Dorsolateral prefrontal cortex (tissue), 122 donors: ENCODE measurements at places on chromosomes 3 and 15.

GRCh38 chr3:43288366-43288765 is 2.0 kb downstream of the SNRK start:
- DNase-seq, result no peak

DNA sequence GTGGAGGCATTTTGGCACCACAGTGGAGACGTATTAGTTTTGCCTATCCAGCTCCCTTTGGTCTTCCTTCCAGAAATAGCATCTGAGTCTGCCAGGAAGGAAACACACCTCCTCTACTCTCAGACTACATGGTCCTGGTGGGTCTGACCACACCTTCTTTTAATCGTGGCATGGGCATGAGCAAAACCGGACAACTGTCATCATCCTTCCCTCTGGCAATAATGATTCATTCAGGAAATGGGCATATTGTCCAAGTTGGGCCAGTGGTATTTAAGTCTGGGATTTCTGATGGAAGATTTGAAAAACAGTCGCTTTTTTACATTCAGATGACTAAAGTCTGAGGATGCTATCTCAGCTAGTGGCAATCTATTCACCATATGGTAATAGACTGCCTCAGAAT is 601.0 kb upstream of the ADAMTS9 start:
- DNase-seq, result no peak

DNA sequence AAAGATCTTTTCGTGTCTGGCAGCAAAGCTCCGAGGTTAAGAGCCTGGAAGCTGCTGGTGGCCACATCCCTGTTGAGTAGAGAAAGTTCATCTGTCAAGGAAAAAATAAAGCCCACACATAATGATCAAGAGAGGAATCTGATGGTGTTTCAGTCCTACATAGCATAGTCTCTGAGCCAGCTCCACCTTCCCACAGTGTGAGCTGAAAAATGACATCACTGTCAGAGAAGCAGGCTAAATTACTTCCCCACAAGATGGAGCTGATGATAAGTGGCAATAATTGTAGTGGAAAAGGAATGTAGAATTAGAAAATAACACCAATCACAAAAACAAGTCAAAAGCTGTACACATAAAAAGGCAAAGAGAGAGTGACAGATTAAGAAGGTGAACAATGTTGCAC is 84.5 kb downstream of the AQP9 start:
- no peak for DNase-seq

DNA sequence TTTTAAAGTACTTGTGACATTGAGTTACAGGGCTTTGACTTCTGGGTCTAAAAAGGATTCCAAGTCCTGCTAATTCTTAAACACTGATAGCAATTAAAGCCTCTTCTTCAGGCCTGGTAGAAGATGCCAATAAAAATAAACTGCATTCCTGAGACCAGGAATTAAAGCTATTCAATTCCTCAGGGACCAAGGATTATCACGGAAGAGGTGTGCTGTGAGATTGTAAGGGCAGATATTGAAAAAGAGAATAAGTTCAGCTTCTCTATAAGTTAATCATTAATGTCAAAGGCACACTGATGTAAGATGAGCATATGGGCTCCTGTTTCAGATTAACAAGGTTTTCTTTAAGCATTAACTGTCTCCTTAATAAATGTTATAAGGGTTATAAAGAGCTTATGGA is 611.3 kb downstream of the SI start:
- DNase-seq, result no peak

DNA sequence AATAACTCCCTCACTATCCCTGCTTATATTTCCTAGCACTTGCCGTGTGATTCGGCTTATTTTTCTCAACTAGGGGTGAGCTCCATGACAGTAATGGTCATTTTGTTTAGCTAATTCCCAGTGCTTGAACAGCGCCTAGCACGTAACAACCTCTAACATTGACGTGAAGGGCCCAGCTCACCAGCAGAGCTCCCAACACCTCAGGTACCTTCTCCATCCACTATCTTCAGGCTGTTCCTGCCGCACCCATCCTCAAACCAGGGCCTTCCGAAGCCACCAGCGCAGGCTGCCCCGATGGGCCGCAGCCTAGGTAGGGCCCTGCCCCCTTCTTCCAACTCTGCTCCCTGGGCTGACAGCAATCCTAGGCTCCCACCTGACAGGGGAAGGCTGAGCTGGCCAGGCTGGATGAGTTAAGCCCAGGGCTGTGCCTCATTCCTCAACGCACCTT is 751 bp upstream of the RPS17 start:
- no peak for DNase-seq

DNA sequence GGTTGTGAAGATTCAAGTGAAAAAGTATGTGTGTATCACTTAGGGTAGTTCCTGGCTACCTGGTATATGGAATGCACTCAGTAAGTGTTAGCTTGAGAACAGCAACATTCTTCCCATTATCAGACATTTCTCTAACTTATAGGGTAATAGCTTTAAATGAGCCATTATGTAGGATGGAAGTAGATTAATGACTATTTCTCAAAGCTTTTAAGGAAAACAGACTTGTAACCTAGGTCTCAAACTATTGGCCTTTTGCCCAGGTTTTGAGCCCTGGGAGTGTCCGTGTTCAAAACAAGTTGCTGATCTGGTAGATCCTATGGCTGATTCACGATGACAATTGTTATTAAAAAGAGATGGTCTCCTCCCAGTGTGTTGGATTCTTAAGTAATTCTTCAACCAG is 129.1 kb upstream of the UMPS start:
- DNase-seq, result no peak

GRCh38 chr3:100128565-100128964 is 14.3 kb upstream of the FILIP1L start:
- DNase-seq, result no peak

- DNase-seq, result no peak
Observed at GRCh38 chr15:63495780-63496488, 8.5 kb upstream of the USP3 start.

GRCh38 chr3:11514191-11514821 is 129.4 kb downstream of the VGLL4 start:
- DNase-seq, result no peak

GRCh38 chr15:46265664-46266347 is 631.0 kb downstream of the SQOR start:
- DNase-seq, result no peak

- no peak for DNase-seq
Observed at GRCh38 chr3:32952369-32953077, 1.1 kb downstream of the CCR4 start.

DNA sequence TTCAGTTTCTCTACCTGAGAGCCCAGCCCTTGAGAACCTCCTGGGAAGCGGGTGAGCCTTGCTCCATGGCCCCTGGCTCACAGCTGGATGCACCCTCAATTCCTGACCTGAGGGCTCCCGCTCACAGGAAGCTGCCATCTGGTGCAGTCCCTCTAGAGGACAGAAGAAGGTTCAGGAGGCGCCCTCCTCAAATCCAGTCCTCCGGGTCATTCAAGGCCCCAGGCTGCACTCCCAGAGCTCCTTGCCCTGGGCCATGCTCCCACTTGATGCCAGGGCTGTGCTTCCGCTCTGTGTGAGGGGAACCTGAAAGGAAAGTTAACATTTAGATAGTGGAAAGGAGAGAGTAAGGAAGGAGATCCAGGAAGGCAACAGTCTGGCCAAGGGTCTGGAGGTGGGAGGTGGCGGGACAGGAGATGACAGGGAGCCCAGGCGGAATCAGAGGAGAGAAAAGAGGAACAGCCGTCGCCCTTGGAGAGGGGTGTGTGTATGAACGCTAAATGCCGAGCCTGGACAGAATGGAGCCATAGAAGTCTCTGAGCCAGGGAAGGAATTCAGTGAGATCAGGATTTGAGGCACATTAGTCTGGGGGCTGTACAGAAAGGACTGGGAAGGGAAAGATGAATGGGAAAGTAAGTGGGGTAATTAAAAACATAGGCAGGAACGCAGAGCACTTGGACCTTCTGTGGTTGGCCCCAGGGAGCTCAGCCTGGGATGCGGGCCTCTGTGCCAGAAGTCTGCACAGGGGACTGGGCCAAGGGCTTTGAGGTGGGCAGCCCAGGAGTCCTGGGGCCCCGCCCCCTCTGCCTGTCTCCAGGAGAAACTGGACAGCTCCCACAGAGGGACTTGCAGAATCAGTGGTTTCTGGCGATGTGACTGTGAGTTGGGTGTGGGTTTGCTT is 26.1 kb downstream of the TBC1D21 start:
- DNase-seq, result no peak

- DNase-seq, result peak; percentile 38
Observed at GRCh38 chr3:126349071-126349470, 8.1 kb downstream of the KLF15 start.

GRCh38 chr3:107523289-107523538 is 452 bp downstream of the BBX start:
- peak; percentile 37 for DNase-seq

DNA sequence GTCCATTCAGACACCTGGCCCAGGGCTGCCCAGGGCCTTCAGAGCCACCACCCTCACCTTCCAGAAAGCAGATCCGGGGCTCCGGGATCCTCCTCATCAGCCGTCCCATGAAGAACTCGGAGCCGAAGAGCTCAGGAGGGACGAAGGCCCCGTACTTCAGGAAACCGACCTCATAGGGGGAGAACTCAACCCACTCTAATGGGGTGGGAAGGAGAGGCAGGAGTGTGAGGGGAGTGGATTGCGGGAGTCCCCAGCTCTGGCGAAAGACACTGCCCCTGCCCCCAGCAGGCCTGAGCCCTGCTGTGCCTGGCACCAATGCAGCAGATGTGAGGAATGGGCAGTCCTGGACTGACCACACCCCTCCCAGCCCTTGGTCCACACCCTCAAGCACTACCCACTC is 22.6 kb downstream of the PLA2G4D start:
- DNase-seq, result no peak

DNA sequence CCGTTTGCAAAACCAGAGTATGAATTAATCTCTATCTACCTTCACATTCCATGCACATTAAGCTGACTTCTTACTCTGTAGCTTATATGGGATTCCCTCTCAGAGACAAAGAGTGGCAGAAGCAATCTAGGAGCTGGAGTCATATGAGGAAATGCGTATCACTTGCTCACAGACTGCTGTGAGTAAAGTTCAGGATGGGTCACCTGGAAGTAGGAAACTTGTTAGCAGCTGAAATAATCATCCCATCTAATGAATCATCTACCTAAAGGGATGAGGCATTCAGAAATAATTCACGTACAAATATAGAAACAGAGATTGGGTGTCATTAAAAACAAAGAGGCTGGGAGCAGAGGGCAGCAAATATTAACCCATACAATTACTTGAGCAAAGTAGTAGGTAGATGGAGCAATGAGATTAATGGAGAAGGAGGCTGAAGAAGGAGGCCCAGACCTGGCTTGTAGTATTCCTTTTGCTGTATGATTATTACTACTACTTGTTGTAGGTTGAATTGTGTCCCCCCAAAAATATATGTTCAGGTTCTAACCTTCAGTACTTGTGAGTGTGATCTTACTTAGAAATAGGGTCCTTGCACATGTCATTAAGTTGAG is 866.3 kb downstream of the ROBO2 start:
- DNase-seq, result no peak

DNA sequence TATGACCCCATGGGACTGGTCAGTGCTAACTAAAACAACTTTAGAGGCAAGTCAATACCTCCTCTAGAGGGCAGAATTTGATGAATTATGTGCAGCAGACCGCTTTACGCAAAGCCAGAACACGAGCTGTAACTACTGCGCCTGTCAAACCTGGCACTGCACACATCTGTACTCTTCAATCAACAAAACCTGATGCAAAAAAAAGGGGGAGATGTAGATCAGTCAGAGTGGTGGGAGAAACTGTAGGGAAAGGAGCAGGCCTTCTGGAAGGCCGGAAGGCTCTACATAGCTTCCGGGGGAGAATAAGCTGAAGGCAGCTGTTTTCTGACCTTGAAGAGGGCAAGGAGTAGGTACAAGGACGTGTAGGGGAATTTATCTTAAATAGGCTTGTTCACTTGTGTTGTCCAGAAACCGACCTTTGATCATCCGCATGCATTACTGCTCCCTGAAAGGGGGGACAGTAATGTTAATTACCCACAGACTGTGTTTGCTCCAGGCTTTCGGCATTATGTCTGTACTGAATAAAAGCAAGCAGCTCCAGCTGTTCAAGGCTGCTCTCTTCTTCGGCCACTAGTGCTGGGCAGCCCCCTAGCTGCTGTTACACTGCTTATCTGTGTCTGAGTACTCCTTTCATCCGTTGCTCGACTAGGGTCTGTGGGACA is 41.0 kb downstream of the GPR160 start:
- no peak for DNase-seq

DNA sequence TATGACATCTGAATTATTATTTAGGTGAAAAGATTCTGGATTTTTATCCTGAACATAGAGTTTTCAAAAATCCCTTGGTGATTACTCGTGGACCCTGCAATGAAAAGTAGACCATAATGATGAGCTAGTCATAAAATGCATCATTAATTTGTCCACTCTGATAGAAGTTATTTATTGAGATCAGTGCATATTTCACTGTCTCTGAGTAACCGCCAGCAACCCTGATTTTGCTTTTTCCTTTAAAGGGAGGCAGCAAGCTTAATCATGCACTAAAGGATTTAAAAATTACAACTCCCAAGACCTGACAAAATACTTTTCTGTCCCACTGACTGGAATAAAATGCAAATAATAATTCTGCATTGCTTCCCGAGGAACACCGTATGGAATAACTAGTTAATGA is 259.6 kb upstream of the DPPA4 start:
- DNase-seq, result no peak

GRCh38 chr3:189588475-189589178 is 42.6 kb upstream of the TP63 start:
- DNase-seq, result no peak

GRCh38 chr3:33982269-33982798 is 183.9 kb downstream of the PDCD6IP start:
- no peak for DNase-seq

- DNase-seq, result no peak
Observed at GRCh38 chr15:56996093-56996492, 77.6 kb downstream of the TCF12 start.

- no peak for DNase-seq
Observed at GRCh38 chr3:29822071-29822470, 541.2 kb downstream of the RBMS3 start.

- DNase-seq, result no peak
Observed at GRCh38 chr3:55427739-55428138, 59.4 kb downstream of the WNT5A start.

GRCh38 chr15:29124581-29125381 is 144.8 kb downstream of the NSMCE3 start:
- DNase-seq, result peak; percentile 33

DNA sequence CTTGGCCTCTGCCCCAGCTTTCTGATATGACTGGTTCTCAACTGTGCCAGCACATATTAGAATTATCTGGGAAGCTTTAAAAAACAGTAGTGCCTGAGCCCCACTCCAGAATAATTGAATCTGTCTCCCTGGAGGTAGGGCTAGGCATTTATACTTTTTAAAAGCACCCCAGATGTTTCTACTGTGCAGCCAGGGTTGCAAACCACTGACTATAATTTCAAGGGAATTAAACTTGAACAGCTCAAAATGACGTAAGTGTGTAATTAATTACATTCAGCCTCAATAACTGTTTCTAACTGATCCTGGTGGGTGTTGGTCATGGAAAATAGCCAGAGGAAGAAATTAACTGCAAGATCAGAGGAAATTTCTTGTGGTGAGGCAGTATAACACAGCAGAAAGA is 4.4 kb upstream of the IRAK2 start:
- no peak for DNase-seq

GRCh38 chr3:194979173-194979572 is 291.8 kb downstream of the XXYLT1 start:
- no peak for DNase-seq
